ENCODE measurements at places on chromosomes 16 and 17.

DNA sequence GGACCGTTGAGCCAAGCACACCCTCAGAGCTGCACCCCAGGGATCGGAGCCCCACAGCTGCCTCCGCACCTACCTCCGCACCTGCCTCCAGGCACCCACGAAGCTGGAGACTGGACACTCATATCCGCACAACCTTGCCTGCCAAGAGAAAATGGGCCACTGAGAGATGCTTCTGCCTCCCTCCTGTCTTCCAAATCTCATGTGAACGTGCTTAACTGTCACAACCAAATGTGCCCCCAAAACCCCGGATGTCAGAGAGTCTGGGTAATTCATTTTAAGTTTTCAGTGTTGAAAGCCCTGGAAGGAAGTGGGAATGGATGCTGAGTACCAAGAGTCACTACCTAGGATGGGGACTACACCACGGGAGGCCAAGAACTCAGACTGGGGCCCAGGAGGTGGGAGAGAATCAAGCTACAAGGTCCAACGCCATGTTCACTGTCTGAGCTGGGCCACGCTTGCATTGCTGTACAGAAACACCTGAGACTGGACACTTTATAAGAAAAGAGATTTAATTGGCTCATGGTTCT, 49.5 kb upstream of the MEAK7 start:
- DNase-seq = no peak

GRCh38 chr17:51759260-51759659, 399.3 kb downstream of the CA10 start:
- no peak for DNase-seq

- DNase-seq = no peak
Measured at GRCh38 chr16:1320658-1321240, 11.3 kb downstream of the UBE2I start.

GRCh38 chr16:69775563-69775962, 13.4 kb downstream of the WWP2 start:
- DNase-seq = no peak

DNA sequence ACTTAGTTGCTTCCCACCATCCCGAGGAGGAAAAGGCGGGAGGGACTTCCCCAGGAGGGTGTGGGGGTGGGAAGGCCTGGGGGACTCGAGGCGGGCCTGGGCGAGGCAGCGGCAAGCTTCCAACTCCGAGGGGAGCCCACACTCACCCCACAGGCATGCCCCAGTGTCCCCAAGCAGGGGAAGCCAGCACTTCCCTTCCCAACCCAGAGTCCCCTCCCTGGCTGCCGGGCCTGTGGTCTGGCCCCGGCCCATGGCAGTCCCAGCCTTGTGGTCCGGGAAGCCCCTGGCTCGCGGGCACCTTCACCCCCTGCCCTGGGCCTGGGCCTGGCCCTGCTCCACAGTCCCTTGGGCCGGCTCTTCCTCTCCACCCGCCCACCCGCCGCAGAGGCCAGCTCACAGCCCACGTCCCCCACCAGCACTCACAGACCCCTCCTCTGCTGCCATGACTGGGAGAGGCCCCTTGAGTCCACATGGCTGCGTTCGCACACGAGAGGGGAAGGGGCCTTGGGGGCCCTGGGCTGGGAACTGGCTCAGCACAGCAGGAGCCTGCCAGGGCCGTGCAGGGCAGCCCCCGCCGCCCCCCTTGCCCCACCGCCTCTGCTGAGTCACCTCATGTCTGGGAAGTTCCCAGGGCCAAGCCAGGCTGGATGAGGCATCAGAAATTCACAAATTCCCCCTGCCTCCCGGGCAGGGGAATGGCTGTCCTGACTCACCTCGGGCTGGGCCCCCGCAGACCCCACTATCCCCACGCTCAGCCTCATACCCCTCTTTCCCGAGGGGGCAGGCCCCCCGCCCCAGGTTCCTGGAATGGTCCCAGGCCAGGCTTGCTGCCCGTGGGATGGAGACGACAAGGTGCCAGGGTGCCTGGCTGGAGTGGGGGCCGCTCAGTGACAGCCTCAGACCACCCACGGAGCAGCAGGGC, 27.8 kb downstream of the BAHCC1 start:
- peak; percentile 95 for DNase-seq

GRCh38 chr16:65845466-65846209, 520.9 kb upstream of the CDH5 start:
- peak; percentile 23 for DNase-seq
